Caco-2 (cell line): ENCODE measurements at places on chromosomes 12 and 14. TPM values are rescaled to one million over a fixed set of nuclear protein-coding genes. Genes with fewer than 3 reads are reported as not detected.

DNA sequence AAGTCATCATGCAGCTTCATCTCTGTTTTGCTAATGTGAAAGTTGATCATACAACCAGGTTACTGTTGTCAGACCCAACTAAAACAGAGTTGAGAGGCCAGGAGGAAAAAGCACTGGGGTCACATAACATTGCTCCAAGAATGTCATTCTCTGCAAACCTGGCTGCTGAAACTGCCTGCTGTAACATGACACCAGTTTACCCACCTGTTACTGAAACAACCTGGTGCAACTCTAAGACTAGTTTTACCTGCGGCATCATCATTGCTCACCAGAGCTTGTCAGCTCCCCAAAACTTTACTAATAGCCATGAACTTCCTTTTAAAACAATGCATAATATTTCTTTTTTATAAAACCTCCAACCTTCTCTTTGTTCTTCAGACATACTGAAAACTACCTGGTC is 30.7 kb upstream of the DEGS2 start:
- DNase-seq = no peak

DNA sequence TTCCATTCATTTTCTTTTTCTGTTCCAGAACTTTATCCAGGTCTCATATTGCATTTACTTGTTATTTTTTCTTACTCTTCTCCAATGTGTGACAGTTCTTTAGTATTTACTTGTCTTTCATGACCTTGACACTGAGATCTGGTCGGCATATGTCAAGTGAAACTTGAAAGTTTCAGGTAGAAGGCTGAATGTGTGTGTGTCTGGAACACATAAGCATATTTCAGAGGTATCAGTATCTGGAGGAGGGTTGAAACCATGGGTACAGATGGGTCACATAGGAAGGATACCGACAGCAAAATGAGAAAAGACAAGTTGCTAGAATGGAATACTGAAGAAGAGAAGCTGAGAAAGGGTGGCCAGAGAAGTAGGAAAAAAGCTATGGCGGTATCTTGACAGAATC is 22.5 kb upstream of the PTGDR start:
- DNase-seq = no peak

DNA sequence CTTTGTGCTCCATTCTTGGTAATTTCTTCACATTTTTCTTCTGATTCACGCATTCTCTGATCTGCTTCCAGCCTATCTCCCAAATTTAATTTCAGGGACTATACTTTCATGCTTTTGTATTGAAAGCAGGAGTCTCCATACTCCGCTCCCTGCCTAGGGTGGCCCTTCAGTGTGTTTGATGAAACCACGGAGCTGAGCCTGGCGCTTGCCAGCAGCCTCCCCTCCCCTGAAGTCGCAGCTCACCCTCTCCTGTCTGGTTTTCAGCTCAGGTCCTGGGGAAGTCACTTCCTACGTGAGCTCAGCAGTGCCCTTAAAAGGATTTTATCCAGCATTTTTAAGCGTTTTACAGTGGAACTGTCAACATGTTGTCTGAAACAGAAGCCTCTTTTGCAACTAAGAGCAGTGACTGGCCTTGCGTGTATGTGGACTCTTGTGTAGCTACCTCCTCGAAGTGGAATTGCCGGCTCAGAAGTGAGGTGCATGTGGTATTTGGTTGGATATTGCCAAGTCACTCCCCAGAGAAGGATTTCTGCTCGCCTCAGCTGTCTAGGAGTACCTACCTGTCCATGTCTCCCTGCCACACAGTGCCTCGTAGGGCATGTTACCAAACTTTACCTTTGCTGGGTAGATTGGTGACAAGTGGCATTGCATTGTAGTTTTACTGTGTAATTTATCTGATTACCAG is 78.5 kb downstream of the TESC start:
- DNase-seq = no peak

P2RX2 gene
- not detected in 2 replicates for total RNA-seq

PYGL gene
- total RNA-seq = 80.8 and 98.1 TPM in 2 replicates

GRCh38 chr12:129561304-129561703 is 342.5 kb downstream of the TMEM132D start:
- no peak for DNase-seq

LRTM2 gene
- 0.51 TPM in 1 of 2 replicates, not detected in the other for total RNA-seq

DNA sequence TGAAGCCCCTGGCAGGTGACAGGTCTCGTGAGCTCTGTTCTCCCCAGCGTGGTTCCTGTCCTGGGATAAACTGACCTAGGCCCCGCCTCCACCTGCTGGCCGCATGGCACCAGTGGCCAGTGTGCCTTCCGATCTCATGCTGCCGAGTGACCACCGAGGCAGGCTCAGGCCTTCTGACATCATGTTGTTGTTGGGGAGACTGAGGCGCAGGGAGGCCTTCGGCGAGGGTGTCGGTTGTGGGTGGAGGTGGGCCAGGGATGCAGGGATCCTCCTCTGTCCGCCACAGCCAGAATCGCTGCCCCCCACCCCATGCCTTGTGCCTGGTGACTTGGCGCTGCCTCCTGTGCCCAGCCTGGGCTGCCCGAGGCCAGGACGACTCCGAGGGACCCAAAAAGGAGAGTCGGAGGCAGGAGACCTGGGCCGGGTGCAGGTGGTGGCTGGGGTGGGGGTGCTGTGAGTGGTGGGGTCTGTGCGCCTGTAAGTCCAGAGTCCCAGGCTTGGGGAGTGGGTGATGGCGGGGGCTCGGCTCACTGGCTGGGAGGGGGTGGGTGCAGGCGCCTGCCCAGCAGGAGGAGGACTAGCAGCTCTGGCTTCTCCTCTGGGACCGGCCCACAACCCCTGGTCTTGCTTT is 24.3 kb downstream of the ASPG start:
- DNase-seq = peak; percentile 30

- DNase-seq = no peak
Observed at GRCh38 chr14:88611878-88612277, 49.0 kb downstream of the ZC3H14 start.

DNA sequence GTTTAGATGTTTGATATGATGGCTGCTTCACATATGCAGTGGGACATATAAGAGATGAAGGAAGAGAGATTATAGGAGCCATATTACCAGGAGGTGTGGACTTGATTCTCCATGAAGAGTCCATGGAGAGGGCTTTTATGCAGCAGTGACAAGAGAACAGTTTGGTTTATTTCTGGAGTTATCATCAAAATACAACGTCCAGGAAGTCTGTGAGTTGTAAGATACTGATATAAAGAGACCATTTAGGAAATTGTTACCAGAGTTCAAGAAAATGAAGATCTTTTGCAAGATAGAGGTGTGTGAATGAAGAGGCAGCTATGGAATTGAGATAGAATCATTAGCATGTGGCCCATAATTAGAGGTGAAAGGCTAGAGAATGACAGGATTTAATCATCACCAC is 431.7 kb downstream of the NPAS3 start:
- no peak for DNase-seq

DNA sequence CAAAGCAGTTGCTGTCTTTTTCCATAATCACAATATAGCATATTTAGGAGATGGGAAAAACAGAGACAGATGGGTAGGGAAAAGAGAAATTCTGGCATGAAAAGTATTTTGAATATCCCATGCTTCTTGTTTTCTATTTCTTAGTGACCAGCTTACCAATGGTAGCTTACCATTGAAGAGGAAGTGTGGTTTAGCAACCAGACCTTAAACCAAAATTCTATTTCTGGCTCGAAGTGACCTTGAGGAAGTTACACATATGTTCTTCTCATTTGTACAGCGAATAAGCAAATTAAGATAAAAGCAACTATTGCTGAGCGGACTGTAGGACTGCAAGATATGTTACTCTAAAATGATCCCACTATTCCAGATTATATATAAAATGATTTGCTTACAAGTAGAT is 82.9 kb downstream of the FGD4 start:
- DNase-seq = no peak

DNA sequence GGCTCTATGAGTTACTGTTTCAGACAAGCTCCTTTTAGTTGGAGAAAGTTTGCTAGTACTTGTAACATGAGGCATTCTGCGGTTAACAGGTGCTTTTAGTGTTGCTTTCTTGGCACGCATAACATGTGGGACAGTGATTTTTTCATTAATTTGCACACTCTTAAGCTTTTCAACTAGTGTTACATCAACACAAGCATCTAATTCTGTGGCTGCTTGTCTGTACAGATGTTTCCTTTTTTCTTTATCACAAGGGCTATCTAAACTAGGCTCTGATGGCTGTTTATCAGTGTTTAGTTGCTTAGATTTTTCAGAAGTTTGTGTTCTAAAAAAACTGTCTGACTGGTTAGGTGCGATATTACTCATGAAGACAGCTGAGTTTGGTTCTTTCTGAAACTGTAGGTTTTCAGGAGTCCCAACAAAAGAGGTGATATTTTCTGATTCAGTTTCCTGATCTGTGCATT is 120.1 kb downstream of the RALGAPA1 start:
- no peak for DNase-seq

PHETA1 gene
- total RNA-seq = 14.9 and 17.2 TPM in 2 replicates

ZFYVE1 gene
- total RNA-seq = 10.8 and 10.9 TPM in 2 replicates

KLRB1 gene
- total RNA-seq = not detected in 2 replicates

CD163L1 gene
- total RNA-seq = 0.07 and 0.11 TPM in 2 replicates

- DNase-seq = no peak
Observed at GRCh38 chr12:104555648-104556047, 98.9 kb downstream of the CHST11 start.

GRCh38 chr14:67820428-67820971 is 921 bp downstream of the RAD51B start:
- DNase-seq = peak; percentile 17

GRCh38 chr14:79596551-79596950 is 614.8 kb downstream of the DIO2 start:
- peak; percentile 73 for DNase-seq

AMN gene
- 70.7 TPM in 2 replicates for total RNA-seq

DNA sequence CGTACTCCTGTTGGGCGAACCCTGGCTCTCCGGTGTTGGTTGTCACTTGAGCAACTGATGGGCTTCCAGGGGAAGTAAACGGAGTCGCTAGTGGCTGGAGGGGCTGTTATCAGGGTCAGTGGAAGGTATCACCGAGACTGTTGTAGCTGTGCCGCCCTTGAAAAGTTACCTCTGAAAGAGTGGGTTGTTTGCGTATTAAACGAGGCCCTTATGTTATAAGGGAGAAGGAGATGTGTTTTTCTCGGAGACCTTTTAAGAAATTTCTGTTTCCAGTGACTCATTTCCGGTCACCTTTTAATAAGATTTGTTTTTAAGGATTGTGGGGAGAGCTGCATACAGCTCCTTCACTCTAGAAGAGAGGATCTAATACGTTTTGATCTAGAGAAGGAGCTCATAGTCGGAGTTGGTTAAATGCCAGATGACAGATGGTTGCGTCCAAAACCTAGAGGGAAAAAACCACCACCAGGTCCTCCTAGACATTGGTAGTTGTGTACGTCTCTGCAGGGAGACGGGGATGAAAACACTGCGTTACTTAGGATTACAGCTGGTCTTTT is 750 bp upstream of the DBX2 start:
- no peak for DNase-seq

DNA sequence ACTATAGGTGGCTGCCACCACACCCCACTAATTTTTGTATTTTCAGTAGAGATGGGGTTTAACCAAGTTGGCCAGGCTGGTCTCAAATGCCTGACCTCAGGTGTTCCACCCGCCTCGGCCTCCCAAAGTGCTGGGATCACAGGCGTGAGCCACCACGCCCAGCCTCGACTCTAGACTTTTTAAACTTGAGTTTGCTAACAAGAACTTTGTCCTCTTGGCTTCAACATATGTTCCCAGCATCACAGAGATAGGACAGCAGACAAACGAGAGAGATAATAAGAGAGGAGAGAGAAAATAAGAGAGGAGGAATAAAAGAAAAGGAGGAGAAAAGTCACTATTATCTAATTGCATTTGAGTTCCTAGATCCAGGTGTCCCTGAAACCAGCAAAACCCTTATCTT is 119.1 kb downstream of the CEP83 start:
- DNase-seq = no peak

PRICKLE1 gene
- 3.8 and 4.5 TPM in 2 replicates for total RNA-seq

- DNase-seq = peak; percentile 55
Observed at GRCh38 chr14:64501411-64502171, 2.0 kb downstream of the ZBTB25 start.

DNA sequence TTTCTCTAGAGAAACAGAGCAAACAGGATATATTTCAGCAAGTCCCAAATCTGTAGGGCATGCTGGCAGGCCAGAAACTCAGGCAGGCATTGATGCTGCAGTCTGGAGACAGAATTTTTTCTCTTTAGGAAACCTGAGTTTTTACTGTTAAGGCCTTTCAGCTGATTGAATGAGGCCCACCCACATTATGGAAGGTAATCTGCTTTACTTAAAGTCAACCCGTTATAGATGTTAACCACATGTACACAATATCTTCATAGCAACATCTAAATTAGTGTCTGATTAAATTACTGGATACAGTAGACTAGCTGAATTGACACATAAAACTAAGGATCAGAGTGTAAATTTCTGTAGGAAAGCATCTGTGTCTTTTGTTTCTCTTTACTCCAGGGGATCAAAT is 65.2 kb downstream of the SRGAP1 start:
- no peak for DNase-seq

BCDIN3D gene
- 5.7 and 6.6 TPM in 2 replicates for total RNA-seq

GALNT16 gene
- 3.2 and 3.8 TPM in 2 replicates for total RNA-seq

LRIG3 gene
- total RNA-seq = 19.1 and 19.8 TPM in 2 replicates

DNA sequence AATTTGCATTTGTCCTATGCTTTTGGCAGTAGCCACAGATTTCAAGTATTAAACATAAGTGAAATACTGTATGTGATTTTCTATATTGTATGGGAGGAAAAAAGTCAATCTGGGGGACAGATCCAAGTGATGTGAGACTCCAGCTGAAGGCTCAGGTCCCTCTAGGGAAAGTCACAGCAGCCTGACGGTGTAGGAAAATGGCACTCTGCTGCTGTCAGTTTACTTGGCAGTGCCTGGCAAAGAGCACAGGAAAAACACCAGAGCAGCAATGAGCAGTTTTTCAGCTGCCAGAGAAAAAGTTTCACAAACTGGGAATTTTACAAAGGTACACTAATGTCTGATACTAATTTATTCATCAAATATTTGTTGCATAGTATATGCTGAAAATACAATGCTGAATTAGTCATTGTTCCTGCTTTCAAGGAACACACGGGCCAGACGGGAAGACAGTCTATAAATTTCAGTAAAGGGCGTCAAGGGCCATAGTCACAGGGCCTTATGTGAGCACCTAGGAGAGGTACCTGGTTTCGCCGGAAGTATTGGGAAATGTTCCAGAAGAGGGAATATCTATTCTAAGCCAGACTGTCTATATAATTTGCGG is 66.2 kb upstream of the SLC38A2 start:
- DNase-seq = no peak

ESYT1 gene
- 70.4 and 79.0 TPM in 2 replicates for total RNA-seq

GRCh38 chr14:73239393-73240241 is 2.3 kb downstream of the PAPLN start:
- no peak for DNase-seq

DNA sequence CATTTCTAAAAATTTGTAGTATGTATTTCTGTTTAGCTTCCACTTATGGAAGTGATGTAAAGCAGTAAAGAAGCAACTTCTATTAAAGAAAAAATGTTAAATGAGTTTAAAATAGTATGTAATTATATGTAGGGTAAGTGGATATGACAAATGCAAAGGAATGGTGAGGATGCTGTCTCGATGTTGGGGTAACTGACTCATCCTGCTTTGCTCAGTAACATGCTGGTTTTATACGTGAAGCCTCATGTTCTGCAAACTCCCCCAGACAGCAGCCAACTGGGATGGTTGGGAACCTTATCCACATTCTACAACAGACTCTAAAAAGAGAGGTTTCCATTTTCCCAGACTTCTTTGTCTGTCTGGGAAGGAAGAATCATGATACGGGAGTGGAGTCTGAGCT is 1006.4 kb upstream of the TMEM132C start:
- no peak for DNase-seq

ISCA2 gene
- 28.5 and 33.0 TPM in 2 replicates for total RNA-seq

ZC3H14 gene
- 77.1 and 77.6 TPM in 2 replicates for total RNA-seq

TMEM119 gene
- total RNA-seq = not detected in 2 replicates

- no peak for DNase-seq
Observed at GRCh38 chr14:77125823-77126325, 15.7 kb downstream of the ZDHHC22 start.
